Ovary (tissue), 10 donors: ENCODE measurements at places on chromosomes 3 and 15. TPM values are rescaled to one million over a fixed set of nuclear protein-coding genes. Genes with fewer than 3 reads are reported as not detected.

DNA sequence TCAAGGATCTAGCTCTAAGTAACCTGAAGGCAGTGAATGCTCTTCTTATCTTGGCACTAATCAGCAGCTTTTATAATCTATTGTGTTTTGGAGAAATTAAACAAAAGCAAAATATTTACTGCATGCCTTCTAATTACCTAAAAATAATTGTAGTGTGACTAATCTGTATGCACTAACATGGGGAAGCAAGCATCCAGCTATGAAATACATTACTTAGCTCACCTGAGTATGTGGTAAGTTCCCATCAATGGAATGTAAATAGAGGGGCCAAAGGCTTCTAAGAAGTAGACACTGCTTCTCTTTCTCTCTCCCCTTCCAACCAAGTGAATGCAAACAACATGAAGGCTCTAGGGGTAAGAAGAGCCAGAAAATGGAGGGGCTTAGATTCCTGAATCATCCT is 165.6 kb downstream of the STAG1 start:
- DNase-seq, result no peak

DNA sequence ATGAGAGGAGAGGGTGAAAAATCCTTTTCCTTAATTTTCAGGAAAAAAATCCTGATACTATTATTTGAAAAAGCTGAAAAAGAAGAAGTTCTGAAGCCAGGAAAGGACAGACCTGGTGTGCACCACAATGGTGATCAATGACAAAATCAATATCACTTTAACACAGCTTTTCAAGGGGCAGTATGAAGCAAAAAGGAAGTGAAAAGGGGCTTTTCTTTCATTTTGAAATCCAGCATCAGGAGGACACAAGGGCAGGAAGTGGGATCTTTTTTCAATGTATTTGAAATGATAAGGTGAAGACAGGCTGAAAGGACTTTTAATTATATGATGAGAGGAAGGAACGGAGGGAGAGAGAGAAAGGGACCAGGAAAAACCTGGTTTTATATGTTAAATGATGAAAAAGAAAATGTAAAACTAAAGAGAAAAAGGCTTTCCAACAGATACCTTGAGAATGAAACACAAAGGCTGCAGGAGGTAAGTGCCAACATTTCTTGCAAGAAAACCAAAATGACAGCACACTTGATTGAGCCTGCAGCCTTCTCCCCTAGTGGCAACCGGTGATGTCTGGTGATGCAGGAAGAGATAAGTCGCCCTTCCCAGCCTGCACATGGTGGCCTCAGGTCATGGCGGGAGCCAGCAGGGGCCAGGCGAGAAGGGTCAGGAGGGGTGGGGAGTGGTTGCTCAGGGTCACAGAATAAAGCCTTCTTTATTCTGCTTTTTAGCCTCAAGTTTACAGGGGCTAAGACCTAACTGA is 236.7 kb upstream of the WNT5A start:
- DNase-seq, result no peak

XCR1 gene
- 1.2 TPM for polyA plus RNA-seq

SPATA12 gene
- 0.12 TPM for polyA plus RNA-seq

DNA sequence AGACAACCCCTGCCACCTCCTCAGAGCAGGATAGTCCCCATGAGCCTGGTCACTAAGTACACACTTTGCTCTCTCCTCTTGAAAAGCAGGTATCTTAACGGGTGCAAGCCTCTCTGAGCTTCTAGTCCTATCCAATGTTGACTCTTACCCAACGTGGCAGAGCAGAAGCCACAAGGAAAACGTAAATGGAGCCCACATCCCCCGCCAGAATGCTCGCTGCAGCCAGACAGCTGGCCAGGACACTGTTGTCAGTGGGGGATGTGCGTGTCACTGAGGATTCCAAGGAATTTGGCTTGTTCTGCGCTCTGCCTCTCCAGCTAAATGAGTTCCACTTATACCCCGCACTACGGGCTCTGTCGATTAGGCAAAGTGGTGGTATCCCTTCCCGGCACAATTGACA is 67.8 kb upstream of the IGF1R start:
- DNase-seq, result no peak

GRCh38 chr15:90300988-90301706 is 35.7 kb downstream of the NGRN start:
- peak; percentile 54 for DNase-seq

- no peak for DNase-seq
Measured at GRCh38 chr3:78257951-78258530, 1218.1 kb downstream of the ROBO2 start.

DNA sequence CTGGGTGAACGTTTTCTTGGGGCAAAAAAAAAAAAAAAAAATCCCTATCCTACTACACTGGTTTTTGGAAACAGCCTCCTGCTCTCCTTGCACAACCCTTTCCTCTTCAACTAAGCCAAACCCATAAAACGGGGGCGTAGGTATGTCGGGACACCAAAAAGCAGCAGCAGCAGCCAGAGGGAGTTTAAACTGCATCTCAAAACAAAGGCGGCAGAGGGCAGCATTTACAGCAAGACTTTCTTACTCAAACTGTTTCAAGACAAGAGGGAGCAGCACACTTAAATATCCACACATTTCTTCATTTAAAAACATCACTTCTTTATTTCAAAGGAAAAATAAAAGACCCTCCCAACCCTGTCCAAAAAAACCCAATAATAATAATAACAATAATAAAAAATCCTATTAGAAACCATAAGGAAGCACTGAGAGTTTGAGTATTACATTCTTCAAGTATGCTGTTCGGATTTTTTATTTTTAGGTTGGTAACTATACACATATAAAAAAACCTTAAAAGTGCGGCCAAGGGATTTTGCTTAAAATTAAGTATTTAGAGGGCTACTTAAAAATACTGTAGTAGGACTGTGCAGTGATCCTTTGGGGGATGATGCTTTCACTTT is 43.9 kb upstream of the PLXND1 start:
- peak; percentile 82 for DNase-seq

CLDN11 gene
- polyA plus RNA-seq, result 125 TPM

GRCh38 chr3:30641416-30642251 is 35.2 kb downstream of the TGFBR2 start:
- DNase-seq, result no peak

GRCh38 chr15:83769411-83769999 is 115.6 kb downstream of the ADAMTSL3 start:
- DNase-seq, result no peak

- DNase-seq, result no peak
Measured at GRCh38 chr15:74316141-74316540, 51.3 kb downstream of the CYP11A1 start.

DNA sequence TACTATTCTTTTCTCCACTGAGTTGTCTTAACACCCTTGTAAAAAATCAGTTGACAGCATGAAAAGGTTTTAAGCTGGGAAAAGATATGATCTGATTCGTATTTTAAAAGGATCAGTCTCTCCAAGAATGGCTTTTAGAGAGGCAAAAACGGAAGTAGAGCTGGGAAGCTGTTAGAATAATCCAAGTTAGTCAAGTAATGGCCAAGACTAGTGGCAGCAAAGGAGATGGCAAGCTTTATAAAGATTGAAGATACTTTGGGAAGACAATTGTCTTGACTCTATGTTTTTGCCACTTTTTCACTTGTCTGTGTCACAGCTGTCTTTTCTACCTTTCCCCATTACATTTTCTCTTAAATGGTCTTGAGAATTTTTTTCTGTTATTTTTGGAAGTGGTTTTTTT is 243.5 kb upstream of the MANF start:
- no peak for DNase-seq

- no peak for DNase-seq
Measured at GRCh38 chr3:185730550-185730949, 94.3 kb downstream of the IGF2BP2 start.

DNA sequence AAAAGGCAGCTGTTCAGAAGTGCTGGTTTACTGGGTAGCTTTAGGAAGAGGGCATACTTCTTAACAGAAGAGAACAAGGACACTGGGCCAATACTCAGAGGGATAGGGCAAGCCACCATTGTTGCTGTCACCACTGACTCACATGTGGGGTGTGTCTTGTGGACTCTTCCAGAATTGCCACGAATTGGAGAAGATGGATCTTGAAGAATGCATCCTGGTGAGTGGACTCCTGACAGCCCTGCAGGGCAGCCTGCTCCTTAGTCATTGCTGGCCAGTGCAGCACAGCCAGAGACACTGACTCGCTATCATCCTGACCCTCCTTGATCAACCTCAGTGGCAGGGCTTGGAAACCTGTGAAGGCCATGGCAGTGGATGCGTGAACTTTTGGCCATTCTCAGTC is 62.3 kb downstream of the UBP1 start:
- DNase-seq, result no peak

ULK4 gene
- polyA plus RNA-seq, result 7.3 TPM

GRCh38 chr3:13261104-13261830 is 158.9 kb downstream of the NUP210 start:
- DNase-seq, result no peak

GRCh38 chr3:32821686-32822296 is 4.0 kb downstream of the TRIM71 start:
- DNase-seq, result no peak

DNA sequence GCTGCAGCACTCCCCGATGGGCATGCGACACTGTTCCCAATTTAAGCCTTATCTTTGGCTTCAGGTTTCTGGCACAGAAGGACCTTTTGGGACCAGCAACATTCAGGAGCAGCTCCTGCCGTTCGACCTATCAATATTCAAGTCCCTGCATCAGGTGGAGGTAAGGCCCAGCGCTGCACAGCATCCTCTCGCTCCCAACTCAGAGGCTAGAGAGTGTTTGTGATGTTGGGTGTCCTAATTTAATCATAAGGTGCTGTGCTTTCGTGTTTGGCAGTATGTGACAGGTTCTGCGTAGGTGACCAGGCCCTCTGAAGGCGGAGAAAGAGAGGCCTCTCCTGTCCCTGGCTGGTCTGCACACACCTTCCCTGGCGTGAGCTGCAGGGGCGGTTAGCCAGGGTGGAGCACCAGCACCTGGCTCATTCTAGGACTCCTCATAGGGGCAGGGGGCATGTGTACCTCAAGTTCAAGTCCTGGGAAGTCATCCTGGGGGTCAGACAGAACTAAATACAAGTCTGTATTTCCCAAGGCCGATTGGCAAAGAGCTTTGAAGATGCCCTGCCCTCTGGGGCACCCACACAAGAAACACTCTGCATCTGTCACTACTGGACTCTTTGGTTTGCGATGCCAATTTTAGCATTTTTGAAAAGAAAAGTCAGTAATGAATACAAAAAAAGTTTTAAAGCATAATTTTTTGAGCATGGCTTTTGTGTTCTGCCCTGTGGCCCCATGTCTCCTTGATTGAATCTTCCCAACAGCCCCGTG is 17.0 kb downstream of the NISCH start:
- DNase-seq, result no peak

GOLGA8R gene
- 2.1 TPM for polyA plus RNA-seq

DNA sequence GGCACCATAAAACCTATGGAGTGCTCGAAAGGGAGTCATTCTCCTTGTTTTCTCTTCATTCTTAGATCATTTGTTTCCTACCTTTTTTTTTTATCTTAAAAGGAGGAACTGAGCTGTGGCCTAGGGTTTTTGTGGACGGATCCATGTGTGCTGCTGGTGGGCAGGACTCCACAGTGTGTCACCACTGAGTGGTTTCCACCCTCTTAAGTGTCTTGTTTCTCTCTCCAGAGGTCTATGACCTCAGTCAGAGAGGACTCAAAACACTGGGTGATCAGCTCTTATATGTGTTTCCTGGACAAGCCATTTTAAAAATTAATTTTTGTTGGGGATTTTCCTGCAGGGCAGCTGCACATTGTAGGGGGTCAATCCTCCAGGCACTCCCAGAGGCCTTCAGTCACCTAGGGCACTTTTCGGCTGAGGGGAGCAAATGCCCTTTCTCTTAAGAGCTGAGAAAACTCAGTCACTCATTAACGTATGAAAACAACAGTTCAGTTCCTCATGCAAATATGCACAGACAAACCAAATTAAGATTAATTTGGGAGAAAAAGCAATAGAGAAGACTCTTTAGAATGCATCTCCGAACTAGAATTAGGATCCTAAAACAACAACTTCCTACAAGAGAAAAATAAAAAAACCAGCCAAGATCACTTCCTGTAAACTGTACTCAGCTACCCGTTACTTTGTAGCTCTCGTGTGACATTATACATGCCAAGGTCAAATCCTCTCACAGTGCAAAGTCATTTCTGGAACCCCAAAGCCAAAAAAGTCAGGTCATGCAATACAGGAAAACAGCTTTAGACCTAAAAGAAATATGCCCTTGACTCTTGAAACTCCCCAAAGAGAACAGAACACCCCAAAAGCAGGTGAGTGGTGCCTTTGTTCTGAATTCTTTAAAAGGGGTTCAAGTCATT is 27.6 kb upstream of the FAM3D start:
- DNase-seq, result no peak

GRCh38 chr3:123469323-123469995 is 20.6 kb upstream of the ADCY5 start:
- DNase-seq, result no peak

- DNase-seq, result no peak
Measured at GRCh38 chr3:62172199-62172598, 201.2 kb downstream of the FEZF2 start.

DNA sequence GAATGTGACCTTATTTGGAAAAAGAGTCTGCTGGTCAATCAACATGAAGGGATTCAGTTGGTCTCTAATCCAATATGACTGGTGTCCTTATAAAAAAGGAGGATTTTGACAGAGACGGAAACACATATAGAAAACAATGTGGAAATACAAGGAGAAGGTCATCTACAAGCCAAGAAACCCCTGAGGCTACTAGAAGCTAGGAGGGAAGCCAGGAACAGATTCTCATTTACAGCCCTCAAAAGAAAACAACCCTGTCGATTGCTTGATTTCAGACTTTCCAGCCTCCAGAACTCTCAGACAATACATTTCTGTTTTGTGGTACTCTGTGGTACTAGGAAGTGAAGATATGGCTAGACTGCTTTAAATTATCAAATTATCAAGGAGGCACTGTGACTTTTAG is 162.9 kb upstream of the IGF1R start:
- no peak for DNase-seq

RABL3 gene
- 28.3 TPM for polyA plus RNA-seq

GRCh38 chr3:130420466-130420865 is 75.0 kb downstream of the COL6A5 start:
- DNase-seq, result no peak

TMEM207 gene
- polyA plus RNA-seq, result not detected

DNA sequence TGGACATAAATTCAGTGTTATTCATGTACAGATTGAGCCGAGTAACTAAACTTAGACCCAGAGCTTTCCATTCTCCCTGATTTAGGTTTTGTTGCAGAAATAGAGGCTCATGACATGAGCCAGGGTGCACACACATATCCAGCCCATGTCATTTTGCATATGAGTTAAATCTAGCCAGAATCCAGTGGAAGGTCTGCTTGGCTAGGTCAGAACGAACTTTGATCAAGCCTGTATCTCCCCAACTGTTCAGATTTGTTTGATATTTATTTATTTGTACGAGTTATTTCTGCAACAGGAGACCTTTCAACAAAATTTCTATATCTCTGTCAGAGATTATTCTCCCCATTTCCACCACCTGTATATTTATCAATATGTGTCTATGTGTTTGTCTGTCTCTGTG is 247.5 kb upstream of the THBS1 start:
- no peak for DNase-seq
